ENCODE measurements at places on chromosomes 12 and 14. TPM values are rescaled to one million over a fixed set of nuclear protein-coding genes. Genes with fewer than 3 reads are reported as not detected.

Gene GLIPR1L1
- total RNA-seq, result 12.8 TPM

Gene SLC38A4
- total RNA-seq, result 1.3 TPM

DNA sequence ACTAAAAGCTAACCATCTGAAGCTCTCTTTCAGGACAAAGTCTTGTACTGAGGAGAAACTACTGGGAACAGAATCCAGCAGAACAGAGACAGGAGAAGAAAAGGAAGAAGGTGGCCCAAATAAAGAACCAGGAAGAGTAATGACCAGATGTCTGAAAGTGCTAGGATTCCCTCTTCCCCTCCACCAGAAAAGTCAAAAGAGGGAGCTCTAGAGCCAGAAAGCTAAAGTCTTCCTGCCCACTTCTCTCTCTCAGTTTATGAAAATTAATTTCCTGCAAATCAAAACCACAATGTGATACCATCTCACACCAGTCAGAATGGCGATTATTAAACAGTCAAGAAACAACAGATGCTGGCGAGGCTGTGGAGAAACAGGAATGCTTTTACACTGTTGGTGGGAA, 47.2 kb downstream of the SPPL3 start:
- DNase-seq, result no peak

- DNase-seq, result no peak
These were observed 5.2 kb upstream of the RAD52 start for GRCh38 chr12:954741-955140.

- DNase-seq, result no peak
These were observed 6.8 kb upstream of the HNF1A start for GRCh38 chr12:120971299-120972180.

GRCh38 chr12:79706676-79707075, 15.9 kb upstream of the PAWR start:
- no peak for DNase-seq
